ENCODE measurements at places on chromosomes 3 and 15.

DNA sequence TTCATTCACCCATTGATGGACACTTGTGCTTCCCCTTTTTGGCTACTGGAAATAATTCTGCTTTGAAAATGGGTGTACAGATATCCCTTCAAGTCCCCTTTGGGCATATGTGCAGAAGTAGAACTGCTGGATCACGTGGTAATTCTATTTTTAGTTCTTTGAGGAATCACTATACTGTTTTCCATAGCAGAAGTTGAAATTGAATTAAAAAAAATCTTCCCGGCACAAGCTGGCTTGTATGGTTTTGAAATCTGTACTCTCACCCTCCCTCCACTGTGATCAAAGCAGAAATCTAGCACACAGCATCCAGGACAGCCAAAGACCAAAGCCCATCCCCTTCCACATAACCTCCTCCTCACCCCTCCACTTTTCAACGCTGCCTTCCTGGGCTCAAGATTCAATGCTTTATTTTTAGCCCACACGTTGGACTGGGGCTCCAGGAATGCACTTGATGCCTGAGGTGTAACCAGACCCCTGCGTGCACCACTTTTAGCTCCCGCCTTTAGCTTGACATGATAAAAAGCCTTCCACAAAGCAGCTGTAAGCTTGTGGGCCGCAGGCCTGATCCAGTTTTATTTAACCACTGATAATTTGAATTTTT is 29.9 kb downstream of the TMEM40 start:
- no peak for DNase-seq

DNA sequence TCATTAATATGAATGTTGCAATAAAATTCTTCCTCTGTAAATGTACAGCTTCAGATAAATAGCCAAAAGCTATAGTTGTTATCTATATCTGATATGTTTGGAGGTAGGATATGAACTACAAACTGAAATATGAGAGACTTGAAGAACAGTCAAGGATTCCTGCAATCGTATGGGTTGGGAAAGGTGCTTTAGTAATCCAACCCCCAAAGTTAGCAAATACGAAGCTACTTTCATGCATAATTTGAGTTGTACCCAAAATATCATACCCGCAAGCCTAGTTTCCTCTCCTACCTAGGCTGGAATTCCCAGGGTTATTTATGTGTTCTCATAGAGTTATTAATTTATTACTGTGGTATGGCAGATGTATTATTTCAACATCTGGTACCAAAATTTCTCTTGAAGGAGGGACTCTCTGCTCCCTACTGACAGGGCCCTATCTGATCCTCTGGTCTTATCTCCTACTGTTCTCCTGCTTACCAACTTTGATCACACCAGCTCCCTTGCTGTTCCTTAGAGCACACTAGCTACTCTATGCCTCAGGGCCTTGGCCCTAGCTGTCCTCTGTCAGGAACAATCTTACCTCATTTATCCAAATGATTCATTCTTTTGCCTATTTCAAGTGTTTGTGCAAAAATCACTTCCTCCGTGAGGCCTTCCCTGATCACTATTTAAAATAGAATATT is 140.4 kb upstream of the CCDC54 start:
- no peak for DNase-seq

DNA sequence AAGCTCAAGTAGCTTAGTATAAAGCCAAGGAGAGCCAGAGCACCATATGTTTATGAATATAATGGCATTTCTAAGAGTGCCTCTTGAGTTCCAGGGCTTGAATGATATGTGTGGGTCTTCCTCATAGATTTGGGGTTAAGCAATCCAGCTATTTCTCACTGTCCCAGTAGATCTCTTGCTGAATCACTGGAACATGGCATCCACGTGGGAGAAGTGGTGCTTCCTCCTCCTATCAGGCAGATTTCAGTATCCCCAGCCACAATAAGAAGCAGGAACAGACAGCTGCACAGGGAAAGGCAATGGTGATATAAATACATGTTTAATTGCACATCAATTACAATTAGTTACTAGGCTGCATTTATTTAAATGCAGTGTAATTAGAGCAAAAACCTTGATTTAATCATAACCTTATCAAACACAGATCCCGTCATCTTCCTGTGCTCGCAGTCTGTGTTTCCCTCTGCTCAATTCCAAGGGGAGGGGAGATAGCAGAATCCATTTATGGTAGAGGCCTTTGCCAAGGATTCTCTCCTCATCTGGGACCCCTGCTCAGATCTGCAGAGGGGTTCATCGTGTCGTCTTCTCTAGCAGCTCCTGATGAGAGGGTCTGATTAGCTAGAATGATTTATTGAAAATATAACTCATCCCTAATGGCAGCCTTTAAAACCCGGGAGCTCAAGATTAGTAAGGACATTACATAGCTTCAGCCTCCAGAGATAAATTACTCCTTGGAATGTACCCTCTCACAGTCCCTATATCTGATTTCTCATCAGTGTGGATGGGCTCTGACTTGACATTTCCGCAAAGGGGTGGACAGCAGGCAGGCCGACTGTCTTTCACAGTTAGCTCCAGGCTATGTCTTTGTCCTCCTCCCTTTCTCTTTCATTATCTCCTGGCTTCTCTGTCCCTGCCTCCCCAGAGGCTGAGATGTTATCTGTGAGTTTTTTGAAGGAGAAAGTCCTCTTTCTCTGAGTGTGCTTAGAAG is 775.9 kb downstream of the AGBL1 start:
- no peak for DNase-seq

GRCh38 chr3:72675243-72675642 is 173.0 kb downstream of the SHQ1 start:
- no peak for DNase-seq

- no peak for DNase-seq
Observed at GRCh38 chr3:114026331-114026730, 30.0 kb downstream of the CCDC191 start.

DNA sequence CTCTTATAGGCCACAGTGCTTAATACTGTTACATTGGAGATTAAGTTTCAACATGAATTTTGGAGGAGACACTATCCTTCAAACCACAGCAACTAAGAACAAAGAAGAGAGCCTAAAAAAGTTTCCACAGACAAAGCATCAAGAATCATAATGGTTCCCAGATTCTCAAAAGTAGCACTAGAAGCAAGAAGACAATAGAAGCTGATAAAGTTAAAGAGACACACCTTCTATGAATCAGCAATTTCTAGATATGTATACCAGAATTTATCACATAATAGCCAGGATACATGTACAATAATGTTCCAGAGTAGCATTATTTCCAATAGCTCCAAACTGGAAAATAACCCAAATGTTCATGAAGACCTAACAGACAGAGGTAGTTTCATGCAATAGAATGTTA is 12.2 kb downstream of the NKIRAS1 start:
- DNase-seq: no peak

GRCh38 chr3:148681080-148681479 is 16.6 kb upstream of the AGTR1 start:
- DNase-seq: no peak

- DNase-seq: no peak
Observed at GRCh38 chr3:194377708-194378107, 8.2 kb upstream of the LRRC15 start.

DNA sequence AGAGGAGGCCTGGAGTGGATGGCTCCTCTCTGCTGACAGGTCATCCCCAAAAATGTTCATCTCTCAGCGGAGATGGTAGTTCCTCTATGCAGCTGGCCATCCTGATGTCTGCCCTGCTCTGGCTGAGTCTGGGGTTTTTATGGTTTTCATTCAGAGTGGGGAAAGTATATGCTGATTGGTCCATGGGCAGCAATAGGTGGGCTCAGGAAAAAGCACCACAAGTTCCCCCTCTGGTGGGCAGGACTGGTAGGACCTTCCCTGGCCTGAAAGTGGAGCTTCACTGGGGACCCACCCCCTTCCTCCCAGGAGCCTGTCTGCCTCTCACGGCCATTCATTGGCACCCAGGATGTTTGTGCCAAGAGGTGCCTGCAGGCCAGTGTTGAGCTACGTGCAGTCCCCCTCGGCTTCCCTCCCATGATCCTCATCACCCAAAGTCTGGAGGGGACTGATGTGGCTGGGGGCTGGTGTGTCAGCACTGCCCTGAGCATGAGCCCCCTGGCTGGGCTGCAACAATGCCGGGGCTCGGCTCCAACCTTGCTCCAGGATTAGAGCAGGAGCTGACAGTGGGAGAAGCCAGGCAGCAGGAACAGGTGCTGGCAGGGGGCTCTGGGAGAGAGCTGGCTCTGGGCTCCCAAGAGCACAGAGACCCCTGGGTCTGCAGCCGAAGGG is 13.1 kb upstream of the BLOC1S6 start:
- DNase-seq: peak; percentile 10

DNA sequence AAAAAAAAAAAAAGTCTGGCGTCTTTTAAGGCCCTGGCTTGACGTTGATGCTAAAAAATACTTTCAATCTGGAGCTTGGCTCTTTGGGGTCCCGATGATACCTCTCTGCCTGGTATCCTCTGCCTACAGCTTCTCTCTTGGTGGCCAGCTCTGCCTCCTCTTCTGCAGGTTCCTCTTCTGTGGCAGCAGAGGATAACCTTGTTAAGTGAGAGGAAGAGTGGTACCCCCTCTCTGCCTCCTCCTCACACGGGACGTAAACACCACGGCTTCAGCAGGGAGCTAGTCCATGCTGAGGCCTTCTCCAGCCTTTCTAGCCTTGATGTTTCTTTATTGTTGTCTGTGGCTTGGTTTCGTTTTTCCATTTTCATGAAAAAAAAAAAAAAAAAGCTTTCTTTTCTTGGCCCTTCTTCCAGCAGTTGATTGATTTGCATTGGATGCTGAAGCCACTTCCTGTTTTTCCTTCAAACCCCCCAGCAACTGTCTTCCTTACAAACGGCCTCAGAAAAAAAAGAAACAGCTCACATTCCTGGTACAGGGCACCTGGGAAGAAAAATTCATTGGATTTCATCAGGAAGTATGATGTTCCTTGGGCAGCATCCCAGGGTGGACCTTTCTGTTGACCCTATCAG is 59.7 kb downstream of the RORA start:
- DNase-seq: no peak

DNA sequence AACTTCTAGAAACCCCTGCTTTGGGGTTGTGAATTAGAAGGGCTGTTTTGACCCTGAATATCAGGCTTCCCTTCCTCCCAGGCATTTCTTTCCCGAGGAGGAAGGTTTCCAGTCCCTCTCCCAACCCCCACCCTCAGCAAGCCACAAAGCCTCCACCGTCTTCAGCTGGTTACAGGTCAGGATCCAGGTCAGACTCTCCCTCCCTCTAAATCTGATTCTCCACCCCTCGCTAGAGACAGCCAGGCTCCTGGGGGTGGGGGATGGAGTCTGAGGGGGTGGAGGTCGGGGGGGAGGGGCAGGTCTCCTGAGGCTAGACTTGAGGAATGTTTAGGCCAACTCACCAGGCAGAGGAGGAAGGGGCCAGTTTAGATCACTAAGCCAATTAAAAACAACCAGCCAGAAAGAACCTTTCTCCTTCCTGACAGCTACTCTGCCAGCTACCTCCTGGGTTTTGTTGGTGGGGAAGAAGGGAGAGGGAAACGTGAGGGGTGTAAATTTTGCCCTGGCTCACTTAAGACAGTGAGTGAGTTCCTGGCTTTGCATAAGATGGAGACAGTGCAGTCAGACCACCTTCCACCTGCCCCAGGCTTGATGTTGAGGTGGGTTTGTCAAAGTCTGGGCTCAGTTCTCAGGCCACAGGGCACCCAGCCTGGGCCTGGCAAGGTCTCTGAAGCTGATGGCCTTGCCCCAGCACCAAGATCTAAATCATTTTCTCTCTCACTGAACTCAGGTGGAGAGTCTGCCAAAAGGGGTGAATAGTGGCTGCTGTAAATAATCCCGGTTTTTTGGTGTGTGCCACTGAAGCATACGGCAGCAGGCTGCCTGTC is 19.5 kb downstream of the BMF start:
- no peak for DNase-seq

GRCh38 chr15:93428807-93429351 is 339.9 kb upstream of the RGMA start:
- no peak for DNase-seq

DNA sequence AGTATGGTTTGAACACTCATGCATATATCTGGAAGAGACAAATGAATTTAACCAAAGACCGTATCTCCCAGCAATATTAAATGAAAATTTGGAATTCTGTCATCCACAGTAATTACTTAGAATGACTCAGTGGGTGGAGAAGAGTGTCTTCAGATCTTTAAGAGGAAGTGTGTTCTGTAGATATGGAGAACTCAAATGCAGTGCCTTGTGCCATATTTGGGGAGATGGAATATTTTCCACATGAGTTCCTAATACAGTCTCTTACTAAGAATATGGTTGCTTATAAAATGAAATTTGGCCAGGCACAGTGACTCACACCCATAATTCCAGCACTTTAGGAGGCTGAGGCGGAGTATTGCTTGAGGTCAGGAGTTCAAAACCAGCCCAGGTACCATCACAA is 40.5 kb downstream of the ANO10 start:
- DNase-seq: no peak

DNA sequence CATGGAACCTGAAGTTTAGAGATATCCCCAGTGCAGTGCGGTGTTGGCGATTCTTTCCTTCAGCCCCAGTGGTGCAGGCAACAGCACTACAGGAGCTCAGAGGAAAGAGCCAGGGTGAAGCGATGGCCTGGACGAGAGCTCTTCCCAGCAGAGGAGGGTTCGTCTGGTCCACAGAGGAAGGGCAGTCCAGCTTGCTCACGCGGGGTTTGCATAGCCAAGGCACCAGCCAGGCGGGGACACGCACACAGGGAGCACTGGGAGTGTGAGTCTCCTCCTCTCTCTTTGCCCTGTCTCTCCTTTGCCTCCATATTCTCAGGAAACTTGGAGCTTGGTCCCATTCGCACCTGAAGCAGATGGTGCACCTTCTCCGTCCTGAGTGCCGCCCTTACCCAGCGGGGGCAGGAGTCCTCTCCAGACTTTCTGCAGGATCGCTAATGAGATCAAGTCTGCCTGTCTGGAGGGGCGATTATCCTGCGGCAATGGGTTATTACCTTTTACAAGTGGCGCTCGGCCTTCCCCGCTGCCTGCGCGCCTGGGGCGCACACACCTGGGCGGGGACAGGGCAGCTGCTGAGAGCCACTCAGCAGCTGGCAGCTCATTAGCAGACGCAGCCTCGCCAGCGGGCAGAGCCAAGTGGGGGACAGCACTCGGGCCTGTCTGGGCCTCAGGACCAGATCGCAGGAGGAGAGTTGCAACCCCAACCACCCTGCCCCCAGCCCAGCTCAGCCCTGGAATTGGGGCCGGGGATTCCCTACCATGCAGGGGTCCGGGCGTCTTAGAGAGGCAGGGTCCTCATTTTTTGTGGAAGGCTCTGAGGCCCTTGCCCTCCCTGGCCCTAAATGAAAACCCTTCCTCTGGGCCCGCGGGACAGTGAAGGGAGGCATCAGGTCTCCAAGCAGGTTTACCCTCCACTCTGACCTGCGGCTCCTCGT is 119.0 kb upstream of the MEF2A start:
- DNase-seq: no peak

- no peak for DNase-seq
Observed at GRCh38 chr3:60391292-60391691, 860.0 kb downstream of the FHIT start.

GRCh38 chr3:32743934-32744333 is 58.9 kb downstream of the CNOT10 start:
- no peak for DNase-seq

- no peak for DNase-seq
Observed at GRCh38 chr3:119746423-119746822, 35.5 kb upstream of the NR1I2 start.

GRCh38 chr3:81435050-81435449 is 326.4 kb downstream of the GBE1 start:
- DNase-seq: no peak

- DNase-seq: no peak
Observed at GRCh38 chr3:162175145-162175544, 678.5 kb downstream of the OTOL1 start.

- no peak for DNase-seq
Observed at GRCh38 chr15:82058026-82058425, 12.2 kb upstream of the MEX3B start.

Data from stimulated activated CD4-positive, alpha-beta T cell treated with anti-CD3 and anti-CD28 coated beads, Interleukin-1b, Interleukin-23, amount 100 ng/mL, for 48 hours (primary cell).